ENCODE measurements at places on chromosomes 2 and 18.

GRCh38 chr18:53380063-53380639 is 844.3 kb downstream of the MBD2 start:
- no peak for DNase-seq

DNA sequence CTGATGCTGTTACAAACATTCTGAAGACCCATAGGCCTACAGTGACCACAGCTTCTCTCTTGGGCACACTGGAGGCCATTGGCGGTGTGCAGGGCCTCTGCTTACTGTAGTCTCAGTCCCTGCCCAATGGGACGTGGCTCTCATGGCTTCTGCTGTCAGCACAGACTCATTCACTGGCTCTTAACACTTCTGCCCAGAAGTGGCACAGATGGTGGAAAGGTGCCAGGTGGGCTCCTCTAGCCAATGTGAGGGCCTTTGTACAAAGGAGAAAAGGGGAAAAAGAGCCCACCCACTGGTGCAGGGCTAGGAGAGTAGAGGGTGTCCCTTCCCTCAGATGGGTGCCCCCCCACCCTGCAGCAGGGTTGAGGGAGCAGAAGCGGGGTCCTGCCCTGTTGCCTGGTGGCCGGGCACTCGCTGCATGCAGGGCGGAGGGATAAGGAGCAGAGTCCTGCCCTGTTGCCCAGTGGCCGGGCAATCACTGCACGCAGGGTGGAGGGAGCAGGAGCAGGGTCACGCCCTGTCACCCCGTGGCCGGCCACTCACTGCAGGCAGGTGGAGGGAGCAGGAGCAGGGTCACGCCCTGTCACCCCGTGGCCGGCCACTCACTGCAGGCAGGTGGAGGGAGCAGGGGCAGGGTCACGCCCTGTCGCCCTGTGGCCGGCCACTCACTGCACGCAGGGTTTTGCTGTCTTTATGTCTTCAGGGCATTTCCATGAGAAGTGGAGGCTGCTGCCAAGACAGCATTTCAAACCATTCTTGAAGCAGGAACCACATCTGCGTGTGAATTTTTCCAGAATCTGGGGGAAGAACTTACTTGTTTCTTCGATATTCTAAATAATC is 20.0 kb downstream of the LRRFIP1 start:
- DNase-seq, result no peak

GRCh38 chr2:102282678-102283091 is 28.7 kb upstream of the IL1RL1 start:
- DNase-seq, result no peak

DNA sequence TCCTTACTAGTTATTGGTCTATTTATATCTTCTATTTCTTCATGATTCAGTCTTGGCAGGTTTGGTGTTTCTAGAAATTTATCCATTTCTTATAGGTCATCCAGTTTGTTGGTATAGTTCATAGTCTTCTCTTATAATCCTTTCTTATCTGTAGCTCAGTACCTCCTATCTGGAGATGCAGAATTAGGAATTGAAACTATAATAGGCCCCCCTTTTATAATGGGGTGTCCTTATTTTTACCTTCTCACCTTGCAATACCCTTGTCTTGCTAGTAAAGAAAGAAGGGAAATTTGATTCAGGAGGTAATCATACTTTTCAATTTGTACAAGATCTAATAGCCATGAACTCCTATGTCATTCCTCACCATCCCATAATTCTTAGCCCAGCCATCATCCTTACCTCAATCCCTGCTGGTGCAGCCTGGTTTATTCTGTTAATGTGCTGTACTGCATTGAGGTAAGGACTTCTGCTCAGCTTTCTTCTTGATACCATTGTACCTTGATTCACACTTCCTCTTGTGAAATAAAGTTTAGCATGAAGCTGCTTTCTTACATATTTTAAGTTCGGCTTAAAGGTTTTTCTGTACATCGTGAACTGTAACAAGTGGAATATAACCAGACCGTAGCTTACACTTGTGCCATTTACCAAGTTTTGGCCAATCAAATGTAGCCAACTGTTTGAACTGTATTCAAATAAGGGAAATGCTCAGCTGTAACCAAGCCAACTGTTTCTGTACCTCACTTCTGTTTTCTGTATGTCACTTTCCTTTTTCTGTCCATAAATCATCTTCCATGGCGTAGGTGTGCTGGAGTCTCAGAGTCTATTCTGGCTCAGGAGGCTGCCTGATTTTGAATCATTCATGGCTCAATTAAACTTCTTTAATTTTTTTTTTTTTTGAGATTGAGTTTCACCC is 40.1 kb upstream of the PTH2R start:
- no peak for DNase-seq

DNA sequence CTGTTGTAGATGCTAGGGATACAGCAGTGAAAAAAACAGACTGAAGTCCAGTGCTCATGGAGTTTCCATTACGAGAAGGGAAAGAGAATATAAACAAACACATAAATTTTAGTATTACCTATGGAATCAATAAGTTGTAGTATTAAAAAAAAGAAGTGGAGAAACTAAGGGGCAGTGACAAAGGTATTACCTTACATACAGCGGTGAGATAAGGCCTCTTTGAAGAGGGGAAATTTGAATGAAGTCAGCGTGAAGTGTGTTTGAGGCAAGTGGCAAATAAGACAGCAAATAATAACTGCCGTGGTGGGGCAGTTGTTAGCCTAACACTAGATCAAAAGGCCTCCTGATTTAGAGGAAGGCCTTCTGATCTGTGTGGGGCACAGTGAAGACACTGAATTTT is 57.9 kb downstream of the TLK1 start:
- no peak for DNase-seq

GRCh38 chr18:73594749-73595148 is 552.9 kb downstream of the FBXO15 start:
- no peak for DNase-seq

GRCh38 chr2:68971591-68972231 is 2.7 kb upstream of the GKN1 start:
- DNase-seq, result no peak

- no peak for DNase-seq
Measured at GRCh38 chr2:188889187-188889586, 85.0 kb upstream of the COL3A1 start.

GRCh38 chr2:174563530-174564282 is 33.9 kb downstream of the WIPF1 start:
- no peak for DNase-seq
